HAP-1 (cell line): ENCODE measurements at places on chromosomes 3 and 15.
A peak's percentile ranks its signal among the peaks of the same experiment; 100 is the strongest.

GRCh38 chr15:39661776-39662175 is 80.9 kb downstream of the THBS1 start:
- DNase-seq, result no peak

GRCh38 chr3:29745232-29745870 is 464.5 kb downstream of the RBMS3 start:
- no peak for DNase-seq

DNA sequence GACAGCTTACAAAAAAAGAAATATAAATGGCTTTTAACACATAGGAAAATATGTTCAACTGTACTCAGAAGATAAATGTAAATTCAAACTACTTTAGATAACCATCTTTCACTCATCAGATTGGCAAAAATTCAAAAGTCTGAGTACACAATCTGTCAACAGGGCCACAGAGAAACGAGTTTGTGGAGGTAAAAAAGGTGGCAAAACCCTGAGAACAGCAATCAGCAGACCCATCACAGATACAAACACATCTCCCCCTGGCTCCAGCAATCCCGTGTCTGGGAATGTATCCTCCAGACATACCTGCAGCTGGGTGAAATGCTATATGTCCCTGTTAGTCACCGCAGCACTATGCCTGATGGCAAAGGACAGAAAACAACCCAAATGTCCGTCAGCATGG is 149.5 kb downstream of the OSBPL10 start:
- no peak for DNase-seq

DNA sequence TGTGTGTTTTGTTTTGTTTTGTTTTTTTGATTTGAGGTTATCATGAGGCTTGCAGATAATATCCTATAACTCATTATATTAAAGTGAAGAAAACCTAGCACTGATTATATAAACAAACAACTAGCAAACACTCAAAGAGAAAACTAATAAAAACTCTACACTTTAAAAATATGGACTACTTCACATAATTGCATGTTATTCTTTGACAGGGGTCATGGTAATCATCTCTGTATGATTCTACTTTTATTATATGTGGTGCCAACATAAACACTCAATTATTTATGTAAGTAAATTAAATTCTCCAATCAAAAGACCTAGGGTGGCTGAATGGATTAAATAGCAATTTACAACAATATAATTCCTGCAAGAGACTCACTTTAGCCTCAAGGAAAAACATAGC is 44.6 kb upstream of the P3H2 start:
- DNase-seq, result no peak

DNA sequence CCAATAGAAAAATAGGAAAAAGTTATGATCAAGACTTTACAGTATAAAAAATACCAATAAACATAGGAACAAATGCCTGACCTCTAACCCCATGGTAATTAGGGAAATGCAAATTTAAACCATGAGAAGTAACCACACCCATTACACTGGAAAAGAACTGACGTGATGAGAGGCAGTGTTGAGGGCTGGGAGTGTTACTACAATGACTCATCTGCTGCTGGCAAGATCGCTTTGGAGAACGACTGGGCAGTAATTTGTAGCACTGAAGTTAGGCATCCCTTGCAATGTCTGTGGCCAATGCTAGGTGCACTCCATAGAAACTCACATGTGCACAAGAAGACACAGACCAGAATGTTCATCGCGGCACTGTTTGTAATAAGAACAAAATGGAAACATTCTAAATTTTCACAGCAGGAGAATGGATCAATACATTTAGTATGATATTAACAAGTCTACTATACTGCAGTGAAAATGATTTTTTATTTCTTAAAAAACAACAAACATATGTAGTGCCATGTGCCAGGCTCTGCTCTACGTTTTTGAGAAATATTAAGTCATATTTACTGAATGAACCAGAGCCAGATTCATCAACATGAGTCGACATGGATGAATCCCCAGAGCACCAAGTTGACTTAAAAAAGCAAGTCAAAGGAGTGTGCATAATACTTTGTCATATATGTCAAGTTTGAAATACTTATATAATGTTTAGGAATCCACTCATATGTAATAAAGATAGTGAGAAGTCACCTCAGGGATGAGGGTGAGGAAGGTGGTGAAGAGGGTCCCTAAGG is 37.6 kb upstream of the EPHB3 start:
- DNase-seq, result no peak

DNA sequence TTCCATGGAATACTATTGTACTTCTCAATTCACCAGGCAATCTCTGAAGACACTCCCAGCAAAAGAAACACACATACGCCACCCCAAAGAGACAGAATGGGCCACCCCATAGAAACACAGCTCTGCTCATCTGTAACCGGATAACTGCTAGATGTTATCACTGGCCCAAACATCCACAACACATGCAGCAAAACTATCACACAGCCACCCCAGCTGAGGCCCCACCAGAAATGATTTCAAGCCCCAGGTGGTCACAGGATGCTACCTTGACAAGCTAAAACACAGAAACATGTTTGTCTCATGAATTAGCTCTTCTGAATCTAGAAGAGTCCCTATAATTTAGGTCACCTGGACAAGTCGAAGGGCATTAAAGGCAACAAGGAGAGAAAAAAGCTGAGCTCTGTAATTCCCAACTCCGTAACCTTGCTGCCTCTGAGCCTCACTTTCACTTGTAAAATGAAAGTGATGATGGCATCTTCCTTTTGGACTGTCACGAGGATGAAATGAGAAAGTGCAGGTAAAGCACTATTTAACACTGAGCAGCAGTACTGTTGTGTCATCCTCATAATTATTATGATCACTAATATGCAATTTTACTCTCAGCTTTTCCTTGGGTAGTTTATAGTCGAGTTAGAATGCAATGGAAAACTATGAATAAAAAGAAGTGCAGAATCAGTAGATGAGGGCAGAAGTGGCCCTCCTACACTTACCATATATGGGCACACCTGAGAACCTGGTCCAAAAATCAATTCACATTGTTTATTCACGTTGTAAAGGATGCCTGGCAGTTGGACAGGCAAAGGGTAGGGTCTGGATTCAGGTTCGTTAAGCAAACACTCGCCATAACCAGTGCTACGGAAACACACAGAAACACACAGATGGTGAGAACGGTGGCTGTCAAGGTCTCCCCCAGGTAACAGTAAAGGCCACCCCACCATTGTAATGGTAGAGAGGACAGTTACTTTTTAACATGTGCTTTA is 38.6 kb downstream of the ADAMTS9 start:
- DNase-seq, result no peak

DNA sequence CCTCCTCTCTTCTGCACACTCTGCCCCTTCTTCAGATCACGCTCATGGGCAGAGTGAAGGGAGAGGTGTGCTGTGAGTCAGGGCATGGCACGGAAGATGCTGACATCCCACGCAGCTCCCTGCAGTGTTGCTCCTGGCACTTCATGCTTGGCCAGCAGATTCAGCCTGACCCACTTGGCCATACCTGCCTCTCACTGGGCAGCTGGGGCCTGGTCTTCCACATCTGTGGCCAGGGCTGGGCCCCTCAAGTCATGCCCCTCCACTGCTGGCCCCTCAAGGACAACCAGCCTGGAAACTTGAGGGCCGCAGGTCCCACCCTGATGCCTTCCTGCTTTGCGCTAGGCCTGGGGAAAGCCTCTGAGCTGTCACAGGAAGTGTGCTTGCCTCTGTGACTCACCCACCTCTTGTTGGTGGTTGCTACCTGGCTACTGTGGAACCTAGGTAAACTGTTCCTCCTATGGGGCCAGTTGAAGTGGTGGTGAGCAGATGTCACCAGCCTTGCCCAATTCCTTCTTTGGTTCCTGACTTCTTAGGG is 48.7 kb downstream of the BSN start:
- DNase-seq, result no peak

- peak; percentile 77 for DNase-seq
Measured at GRCh38 chr3:185825639-185826481, 1.0 kb upstream of the IGF2BP2 start.

DNA sequence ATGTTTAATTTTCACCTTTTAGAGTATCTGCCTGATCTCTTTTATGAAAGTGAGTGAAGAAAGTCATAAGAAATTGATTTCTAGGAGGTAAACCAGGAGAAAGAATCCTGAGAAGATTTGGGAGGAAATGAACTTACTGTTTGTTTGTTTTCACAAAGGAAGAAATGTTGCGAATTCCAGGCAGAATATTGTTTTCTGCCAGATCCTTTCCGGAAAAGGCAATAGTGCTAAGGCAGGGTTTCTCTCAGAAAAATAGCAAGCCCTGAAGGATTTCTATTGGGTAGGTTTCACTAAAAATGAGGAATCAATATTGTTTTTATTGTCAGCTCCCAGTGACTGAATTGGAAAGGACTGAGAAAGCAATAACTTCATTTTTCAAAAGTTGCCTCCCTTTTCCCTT is 85.7 kb upstream of the TGFBR2 start:
- DNase-seq, result no peak

DNA sequence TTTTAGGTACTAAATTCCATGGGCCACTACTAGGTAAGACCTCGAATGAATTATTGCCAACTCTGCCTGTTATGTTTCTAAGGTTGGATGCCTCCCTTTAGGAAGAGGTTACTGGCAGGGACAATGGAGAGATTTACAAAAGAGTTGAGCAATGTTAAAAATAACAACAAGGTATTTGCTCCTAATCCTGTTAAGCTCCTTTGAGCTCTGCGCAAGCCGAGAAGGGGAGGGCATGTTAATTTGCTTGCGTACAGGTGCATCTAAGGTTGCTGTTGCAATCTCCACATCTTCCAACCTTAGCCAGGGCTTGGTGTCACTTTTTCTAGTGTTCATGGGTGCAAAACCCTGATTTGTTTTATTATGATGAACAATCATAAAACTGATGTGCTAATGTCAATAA is 161.5 kb upstream of the TPM1 start:
- peak; percentile 79 for DNase-seq

DNA sequence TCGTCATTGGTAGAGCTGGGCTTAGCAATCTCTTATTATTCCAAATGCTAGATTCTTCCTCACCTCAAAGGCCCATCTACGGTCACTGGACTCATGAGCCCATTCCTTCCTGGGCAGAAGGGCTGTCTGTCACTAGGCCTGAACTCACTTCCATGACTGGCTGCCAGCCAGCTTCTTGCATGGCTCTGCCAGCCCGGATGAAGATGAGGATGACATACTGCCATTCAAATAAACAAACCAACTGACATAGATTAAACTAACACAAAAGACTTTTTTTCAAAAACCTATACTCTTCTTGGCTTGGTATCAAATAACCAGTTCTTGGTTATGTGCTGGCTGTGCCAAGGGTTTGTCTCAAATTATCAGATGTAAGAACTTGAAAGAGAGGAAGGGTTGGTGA is 23.8 kb downstream of the ISL2 start:
- DNase-seq, result no peak

GRCh38 chr3:44342176-44342790 is 3.7 kb downstream of the TCAIM start:
- DNase-seq, result no peak

- DNase-seq, result no peak
Measured at GRCh38 chr3:95506174-95506573, 1308.2 kb upstream of the EPHA6 start.

- DNase-seq, result no peak
Measured at GRCh38 chr3:110248666-110249065, 823.0 kb upstream of the NECTIN3 start.

GRCh38 chr3:10198761-10199649 is 34.3 kb downstream of the IRAK2 start:
- no peak for DNase-seq

GRCh38 chr3:183327343-183327742 is 74.3 kb downstream of the B3GNT5 start:
- DNase-seq, result no peak

DNA sequence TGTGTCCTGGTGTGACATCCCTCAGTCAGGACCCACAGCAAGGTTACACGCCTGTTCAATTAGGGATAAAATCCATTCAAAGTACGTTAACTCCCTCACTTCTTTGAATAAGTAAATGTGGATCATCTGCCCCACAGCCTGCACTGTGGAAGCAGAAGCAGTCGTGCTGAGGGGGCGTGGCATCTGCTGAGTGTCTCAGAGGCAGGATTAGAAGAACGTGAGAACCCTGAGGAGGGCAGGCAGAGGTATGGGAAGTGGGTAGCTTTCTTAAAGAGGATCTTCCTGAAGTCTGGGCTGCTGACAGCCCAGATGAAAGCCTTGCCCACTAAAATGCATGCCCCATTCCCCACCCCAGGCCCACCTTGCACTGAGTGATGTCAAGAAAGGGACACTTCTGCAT is 28.5 kb downstream of the CRABP1 start:
- peak; percentile 69 for DNase-seq

DNA sequence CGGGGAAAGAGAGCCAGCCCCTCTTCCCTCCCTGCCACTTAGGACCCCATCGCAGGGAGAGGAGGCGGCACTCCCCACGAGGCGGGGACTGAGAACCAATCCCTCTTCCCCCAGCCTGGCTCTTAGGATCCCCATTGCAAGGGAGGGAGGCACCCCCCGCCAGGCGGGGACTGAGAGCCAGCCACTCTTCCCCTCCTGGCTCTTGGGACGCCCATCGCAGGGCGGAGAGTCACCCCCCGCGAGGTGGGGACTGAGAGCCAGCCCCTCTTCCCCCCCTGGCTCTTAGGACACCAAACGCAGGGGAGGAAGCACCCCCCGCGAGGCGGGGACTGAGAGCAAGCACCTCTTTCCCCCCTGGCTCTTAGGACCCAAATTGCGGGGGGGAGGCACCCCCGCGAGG is 34.2 kb upstream of the SSUH2 start:
- no peak for DNase-seq

DNA sequence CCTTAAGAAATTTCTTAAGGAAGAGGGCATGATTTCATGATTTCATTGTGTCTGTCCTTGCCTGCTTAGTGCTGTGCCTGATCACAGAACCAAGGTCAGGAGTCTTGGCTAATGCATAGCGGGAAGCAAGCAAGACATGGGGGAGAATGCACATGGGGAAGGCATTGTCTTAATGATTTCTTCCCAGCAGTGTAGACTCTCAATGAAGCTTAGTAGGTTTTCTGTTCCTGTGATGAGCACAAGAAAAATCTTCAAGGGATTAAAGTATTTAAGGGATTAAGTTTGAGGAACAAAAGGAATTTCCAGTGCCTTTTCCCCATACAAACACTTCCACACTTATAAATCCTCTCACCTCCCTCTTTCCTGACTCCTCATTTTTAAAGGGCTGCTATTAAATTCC is 46.9 kb upstream of the SEMA6D start:
- DNase-seq, result peak; percentile 47

DNA sequence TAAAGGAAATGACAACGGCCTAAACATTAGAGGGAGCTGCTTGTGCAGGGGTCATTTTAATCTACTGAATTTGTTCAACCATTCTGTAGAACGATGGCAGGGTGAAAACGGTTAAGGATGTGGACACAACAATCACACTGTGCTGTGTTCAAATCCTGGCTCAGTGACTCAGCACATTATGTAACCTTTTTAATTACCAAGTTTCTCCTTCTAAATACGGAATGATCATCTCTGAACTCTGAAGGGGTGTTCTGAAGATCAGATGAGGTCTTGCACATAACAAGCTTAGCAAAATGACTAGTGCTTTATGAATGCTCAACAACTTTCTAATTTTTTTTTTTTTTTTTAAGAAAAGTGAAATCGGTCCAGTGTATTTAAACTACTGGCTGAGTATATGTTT is 592.8 kb downstream of the FOXP1 start:
- no peak for DNase-seq
